HT1080 (cell line): ENCODE measurements at places on chromosomes 16 and 17. TPM values are rescaled to one million over a fixed set of nuclear protein-coding genes. Genes with fewer than 3 reads are reported as not detected.

DNA sequence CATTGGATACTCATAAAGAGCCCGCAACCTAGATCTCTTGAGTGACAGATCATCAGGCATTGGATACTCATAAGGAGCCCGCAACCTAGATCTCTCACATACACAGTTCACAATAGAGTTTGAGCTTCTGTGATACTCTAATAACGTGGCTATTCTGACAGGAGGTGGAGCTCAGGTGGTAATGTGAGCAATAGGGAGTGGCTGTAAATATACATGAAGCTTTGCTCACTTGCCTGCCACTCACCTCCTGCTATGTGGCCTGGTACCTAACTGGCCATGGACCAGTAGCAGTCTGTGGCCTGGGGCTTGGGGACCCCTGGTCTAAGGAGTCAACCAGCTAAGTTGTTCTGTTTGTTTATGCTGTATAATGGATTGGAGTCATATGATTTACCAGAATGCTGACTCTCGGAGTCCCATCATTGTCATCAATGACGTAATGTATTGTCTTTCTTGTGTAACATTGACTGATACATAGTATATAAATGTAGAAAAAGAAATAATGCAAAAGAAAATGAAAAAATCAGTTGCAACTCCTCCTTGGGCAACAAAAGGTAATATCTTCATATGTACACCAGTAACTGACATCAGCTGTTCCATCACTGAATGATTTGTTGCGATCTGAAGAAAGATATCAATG is 17.5 kb downstream of the ABCA9 start:
- no peak for DNase-seq

- no peak for DNase-seq
Observed at GRCh38 chr16:16100631-16101030, 122.7 kb downstream of the ABCC6 start.

GRCh38 chr16:86374603-86375130 is 135.7 kb upstream of the FOXF1 start:
- no peak for DNase-seq

DNA sequence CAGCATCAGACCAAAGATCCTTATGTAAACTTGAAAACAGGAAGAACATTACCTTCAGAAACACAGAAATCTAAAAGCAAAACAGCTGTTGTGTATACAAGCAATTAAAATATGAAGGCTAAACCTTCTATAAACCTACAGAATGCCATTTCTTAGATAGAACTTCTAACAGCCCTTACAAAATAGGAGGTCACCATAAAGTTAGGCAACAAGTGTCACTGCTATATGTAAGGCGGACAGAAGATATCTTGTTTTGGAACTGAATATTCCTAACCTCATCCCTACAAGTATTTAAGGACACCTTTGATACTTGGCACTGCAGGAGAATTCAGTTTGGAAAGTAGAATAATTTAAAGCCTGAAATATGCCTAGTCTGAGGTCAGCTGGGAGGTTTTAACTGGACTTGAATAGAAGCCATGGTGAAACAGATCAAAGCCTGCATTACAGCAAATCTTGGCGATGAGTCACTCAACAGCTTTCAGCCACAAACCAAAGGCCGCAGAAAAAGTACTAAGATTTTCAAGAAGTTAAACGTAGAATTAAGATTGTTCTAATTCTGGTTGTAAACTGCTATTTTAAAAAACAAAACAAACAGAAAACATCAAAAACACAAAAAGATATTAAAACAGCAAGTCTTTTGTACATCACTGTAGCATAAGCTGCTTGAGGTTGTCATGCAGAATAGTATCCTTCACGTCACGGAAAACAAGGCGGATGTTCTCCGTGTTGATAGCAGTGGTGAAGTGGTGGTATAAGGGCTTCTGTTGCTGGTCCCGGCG is 42.7 kb downstream of the GNA13 start:
- peak; percentile 75 for DNase-seq

DNA sequence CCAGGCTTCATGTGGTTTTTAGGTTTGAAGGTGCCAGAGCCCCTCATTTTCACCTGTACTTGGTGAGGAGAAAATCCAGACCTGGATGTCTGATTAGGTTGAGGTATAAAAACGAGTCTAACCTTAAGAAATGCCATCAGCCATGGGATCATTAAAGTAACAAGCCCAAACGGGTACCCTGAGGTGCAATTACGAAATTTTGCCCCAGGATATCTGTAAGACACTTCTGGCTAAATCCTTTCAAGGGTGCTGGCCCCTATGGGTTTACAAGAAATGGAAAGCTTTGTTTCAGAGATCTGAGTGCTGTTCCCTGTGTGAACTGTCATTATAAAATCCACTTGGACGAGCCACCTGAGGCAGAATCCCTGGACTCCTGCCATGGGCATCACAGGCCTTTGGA is 19.8 kb downstream of the ADAT1 start:
- DNase-seq = no peak

GRCh38 chr16:66289051-66289680 is 77.3 kb upstream of the CDH5 start:
- DNase-seq = no peak

DNA sequence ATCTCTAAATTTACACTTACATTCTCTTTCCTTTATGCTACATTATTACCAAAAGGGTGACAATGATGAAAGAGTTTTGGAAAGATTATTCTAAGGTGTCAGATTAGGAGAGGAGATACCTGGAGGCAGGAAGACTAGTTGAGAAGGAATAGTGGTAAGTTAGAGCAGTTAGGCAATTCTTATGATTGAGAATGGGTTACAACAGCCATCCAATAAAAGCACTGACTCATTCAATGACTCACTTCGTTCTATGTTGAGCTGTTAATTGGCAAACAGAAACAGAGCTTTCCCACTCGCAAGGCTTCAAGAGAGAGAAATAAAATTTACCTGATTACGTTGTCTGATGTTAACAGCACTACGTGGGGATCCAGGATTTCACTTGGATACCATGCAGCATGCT is 5.8 kb downstream of the NUP88 start:
- DNase-seq = peak; percentile 86

DVL2 gene
- total RNA-seq = 45.2 and 57.0 TPM in 2 replicates
